ENCODE measurements at places on chromosomes 3 and 15.

GRCh38 chr3:46852334-46852720 lies 10.9 kb downstream of the MYL3 start:
- DNase-seq = no peak

DNA sequence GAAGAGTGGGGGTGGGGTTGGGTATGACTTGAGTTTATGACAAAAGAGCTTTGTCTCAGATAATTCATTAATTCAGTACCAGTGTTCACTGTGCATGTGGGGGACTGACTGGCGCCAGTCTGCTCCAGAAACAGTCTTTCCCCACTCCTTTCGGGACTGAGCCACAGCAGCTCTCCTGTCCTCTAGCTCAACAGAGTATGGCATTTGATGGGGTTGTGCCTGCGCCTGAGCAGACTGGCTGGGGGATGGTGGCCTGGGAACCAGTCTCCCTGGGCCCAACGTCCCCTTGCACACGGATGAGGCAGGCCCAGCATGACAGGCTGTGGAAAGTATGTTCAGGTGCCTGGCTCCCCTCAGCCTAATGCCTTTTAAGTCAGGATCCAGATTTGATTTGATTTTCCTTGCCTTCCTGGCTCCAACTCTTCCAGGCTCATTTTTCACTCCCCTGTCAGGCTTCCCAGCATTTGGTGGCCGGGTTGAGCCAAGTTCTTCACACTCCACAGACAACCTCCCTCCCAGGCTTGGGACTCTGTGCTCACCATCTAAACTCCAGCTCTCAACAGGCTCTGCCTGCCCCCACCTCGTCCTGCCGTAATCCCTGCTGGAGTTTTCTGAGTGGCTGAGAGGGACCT lies 105.0 kb downstream of the MYLK start:
- no peak for DNase-seq

DNA sequence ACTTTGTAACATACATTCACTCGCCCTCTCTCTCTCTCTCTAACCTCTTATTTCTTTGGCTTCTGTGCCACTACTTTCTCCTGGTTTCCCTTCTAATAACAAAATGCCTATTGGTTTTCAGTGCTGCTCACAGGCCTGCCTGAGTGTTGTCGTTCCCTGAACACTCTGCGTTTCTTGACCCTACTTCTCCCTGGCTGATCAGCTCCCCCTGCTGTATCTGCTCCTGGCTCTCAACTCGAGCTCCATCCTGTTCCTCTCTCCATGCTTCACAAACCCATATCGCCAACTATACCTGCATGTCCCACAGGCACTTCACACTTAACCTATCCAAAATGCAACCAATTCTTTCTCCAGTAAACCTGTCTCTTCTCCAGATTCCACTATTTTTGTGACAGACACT lies 111.4 kb downstream of the OPA1 start:
- no peak for DNase-seq

DNA sequence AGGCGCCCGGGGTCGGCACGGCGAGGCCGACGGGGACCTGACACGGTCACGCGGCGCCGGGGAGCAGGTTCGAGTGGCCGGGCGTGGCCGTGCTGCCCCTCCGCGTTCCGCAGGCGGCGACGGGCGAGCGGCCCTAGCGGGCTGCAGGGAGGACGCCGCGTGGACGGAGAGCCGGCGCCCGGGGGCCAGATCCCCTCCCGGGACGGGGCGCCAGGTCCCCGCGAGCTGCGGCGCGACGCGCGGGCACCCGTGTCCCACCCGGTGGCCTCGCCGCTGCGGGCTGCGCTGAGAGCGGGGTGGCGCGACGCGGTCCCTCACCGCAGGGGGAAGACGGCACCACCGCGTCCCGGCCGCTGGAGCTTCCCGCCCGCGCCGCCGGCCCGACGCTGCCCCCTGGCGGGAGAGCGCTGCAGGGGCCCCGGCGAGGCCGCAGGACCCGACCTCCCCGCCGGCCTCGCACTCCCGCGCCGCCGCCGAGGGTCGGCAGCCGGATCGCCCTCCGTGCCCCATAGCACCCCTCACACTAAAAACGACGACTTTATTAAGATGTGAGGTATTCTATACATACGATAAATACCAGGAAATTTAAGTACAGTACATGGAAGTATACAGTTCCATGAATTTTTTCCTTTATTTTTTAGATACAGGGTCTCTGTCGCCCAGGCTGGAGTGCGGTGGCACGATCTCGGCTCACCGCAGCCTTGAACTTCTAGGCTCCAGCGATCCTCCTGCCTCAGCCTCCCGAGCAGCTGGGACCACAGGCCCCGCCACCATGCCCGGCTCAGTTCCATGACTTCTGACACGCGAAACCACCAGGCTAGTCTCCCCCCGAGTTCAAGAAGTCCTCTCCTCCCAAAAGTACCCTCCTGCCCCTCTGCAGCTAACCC lies 1.3 kb upstream of the PIGZ start:
- DNase-seq = peak; percentile 81

- no peak for DNase-seq
Observed at GRCh38 chr15:31799319-31799714, 231.0 kb upstream of the CHRNA7 start.

DNA sequence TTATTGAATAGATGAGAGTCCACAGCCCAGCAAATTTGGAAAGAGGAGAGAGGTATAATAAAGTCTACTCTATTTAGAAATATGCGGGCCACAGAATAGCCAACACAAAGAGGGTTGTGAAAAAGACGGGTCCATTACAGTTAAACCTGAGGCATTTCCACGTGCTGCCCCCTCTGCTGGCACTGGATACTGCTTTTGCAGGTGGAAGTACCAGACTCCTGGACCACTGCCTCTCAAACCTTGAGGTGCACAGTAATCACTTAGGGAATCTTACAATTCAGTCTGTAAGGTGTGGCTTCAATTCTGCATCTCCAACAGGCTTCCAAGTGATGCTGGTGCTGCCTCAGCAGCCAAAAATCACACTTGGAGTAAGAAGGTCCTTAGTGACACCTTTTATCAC lies 3.0 kb upstream of the TFDP2 start:
- peak; percentile 26 for DNase-seq

- no peak for DNase-seq
Observed at GRCh38 chr15:72964542-72964941, 87.7 kb upstream of the NEO1 start.

DNA sequence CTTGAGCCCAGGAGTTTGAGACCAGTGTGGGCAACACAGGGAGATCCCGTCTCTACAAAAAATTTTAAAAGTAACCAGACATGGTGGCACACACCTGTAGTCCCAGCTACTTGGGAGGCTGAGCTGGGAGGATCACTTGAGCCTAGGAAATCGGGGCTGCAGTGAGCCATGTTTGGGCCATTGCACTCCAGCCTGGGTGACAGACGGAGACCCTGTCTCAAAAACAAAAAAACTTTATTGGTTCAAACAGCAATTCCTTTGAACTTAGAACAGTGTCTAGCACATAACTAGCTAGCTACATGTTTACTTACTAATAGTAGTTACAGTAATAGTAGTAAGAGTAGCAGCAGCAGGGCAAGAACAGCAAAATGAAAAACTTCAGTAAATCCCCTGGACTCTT lies 10.1 kb downstream of the HAUS2 start:
- no peak for DNase-seq

- DNase-seq = no peak
Observed at GRCh38 chr3:513301-513700, 316.7 kb downstream of the CHL1 start.

GRCh38 chr3:139978966-139979365 lies 44.0 kb downstream of the CLSTN2 start:
- DNase-seq = no peak

GRCh38 chr15:55992769-55993110 lies 672 bp downstream of the NEDD4 start:
- DNase-seq = no peak

GRCh38 chr3:7506606-7507180 lies 645.8 kb downstream of the GRM7 start:
- DNase-seq = no peak

DNA sequence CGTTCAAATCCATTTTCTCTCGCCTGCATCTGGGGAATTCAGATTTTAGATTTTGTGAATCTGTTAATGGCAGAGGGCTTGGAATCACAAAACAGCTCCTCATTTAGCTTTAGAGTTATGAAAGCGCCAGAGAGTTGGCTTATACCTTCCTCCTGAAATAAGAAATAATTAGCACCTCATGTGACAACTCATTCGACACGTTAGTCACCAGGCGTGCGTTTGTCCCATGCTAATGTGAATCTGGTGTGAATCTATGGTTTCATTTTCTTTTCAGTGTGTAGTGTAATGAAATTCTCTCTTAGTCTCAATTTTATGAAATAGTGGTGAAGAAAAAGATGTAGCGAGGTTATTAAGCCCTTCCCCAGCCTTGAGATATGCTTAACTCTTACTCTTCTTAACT lies 89.4 kb downstream of the EDEM1 start:
- no peak for DNase-seq

- DNase-seq = no peak
Observed at GRCh38 chr3:43248185-43248583, 38.2 kb upstream of the SNRK start.

DNA sequence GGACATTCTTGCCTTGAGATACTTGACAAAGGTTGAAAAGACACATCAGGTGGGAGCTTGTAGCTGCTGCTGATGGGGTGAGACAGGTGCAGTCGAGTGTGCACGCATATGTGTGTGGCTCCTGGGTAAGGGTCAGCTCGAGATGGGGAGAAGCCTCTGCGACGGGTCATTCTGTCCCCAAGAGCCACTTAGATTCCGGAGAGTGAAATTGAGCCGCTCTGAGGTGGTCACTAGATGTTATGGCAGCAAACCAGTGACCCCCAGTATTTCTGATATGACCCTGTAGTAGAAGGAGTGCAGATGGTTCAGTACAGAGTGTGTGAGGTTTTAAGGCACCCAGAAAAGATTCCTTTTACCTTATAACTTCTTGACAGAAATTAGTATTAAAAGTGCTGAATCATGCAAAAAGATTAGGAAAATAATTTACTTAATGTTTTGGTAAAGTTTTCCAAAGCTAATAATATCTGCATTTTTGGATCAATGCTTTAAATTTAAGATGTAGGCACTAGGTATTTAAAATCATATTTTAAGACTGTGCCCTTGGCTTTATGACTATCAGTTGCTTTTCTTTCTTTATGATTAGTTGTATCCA lies 241.9 kb upstream of the TOPAZ1 start:
- DNase-seq = no peak

DNA sequence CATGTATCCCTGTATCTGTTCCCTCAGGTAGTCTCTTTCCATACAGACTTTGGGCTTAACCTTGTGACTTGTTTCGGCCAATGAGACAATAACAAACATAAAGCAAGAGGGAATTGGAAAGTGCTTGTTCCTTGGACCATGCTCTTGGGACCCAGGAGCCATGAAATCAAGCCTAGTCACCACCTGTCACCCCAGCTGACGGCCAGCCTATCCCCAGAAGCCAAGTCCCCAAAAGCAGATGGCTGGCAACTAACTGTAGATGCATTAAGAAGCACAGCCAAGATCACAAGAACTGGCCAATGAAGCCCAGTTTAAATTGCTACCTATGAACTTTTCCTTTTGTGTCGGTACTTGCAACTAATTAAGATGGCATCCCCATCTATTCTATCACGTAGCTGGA lies 822.0 kb downstream of the CADM2 start:
- no peak for DNase-seq

- peak; percentile 31 for DNase-seq
Observed at GRCh38 chr3:100401674-100402041, 319 bp downstream of the LNP1 start.

DNA sequence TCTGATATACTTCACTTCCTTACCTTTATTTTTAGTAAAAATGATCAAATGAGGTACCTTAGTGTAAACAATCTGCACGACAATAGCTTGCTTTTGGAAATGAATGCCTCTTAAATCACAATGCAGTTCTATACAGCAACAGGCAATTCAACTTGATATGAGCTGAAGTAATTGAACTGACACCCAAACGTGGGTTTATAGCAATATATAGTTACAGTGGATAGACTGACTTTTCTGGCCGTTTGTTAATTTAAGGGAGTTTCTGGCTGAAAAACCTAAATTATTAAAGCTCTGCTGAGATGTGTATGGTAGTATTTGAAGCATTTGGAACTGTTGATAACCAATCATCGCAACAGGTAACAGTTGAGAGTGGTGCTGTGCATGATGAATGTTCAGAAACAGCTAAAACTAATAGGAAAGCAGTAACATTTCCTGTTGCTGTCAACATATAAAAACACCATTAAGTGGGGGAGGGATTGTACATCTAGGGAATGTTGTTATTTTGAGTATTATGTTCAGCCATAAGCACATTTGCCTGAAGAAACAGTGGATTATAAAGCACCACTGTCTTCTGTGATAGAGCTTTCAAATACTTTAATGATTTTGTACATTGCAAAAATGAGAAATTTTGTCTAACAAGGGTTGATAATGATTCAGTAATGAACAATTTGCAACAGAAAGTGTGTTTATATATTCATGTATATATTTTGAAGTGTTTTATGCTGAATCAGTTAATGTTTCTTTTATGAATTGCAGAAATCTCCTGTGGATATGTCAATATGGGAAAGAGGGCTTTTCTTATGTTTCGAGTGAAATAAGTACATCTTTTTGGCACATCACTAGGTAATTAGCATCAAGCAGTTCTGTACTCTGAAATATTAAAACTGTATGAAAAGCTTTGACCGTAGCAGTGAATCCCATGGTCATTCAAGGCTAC lies 176.1 kb downstream of the TCF12 start:
- no peak for DNase-seq

DNA sequence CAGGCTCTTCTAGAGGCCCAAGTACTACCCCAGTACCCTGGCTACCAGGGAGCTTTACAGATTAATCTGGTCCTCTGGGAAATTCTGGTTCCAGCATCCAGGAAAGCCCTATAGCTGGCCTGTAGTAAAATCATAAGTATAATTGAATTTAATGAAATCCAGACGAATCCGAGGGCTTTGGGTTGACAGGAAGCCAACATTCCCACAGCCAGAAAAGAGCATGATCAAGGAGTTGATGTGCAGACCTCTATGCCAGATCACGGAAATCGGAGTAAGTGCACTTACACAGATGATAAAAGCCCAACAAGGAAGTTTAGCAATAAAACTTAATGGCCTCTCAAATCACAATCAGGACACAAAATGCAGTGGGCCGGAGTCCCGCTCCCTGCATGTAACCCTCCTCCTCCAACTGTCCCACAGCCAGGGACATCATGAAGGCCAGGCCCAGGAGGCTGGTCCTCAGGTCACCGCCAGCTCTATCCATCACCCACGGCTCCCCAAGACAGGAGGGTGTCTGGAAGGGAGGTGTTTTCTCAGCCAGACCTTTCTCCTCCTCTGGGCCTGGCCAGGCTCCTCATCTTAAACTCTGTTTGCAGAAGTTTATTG lies 62.8 kb upstream of the SEC22A start:
- peak; percentile 23 for DNase-seq

DNA sequence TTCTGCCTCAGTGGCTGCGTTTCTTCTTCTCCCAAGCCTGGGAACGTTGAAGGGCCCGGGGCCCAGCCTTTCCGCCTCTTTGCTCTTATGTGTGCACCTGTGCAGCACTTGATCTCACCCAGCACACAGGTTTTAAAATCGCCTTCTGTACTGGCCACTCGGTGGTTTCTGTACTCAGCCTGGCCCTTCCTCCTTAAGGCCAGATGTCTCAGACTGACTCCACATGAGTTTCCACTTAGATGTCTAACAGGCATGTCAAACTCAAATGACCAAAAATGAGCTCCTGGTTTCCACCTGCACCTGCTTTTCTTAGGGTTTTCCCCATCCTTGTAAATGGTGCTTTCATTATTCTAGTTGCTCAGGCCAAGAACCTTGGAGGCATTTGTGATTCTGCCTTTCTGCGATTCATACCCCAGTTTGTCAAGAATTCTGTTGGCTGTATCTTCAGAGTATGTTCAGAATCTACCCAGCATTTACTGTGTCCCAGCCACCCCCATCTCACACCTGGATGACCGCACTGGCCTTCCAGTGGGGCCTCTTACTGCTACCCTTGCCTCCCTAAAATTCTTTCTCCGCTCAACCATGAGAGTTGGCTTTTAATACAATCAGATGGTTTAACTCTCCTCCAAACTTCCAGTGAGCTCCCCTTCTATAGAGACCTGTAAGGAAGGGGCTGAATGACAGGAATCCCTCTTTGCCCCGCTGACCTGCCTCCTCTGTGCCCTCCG lies 2.2 kb upstream of the TRAK1 start:
- DNase-seq = no peak
